Stimulated activated CD4-positive, alpha-beta T cell treated with anti-CD3 and anti-CD28 coated beads, TNF-alpha, amount 100 ng/mL, for 4 hours (primary cell): ENCODE measurements at places on chromosomes 5 and 9.

DNA sequence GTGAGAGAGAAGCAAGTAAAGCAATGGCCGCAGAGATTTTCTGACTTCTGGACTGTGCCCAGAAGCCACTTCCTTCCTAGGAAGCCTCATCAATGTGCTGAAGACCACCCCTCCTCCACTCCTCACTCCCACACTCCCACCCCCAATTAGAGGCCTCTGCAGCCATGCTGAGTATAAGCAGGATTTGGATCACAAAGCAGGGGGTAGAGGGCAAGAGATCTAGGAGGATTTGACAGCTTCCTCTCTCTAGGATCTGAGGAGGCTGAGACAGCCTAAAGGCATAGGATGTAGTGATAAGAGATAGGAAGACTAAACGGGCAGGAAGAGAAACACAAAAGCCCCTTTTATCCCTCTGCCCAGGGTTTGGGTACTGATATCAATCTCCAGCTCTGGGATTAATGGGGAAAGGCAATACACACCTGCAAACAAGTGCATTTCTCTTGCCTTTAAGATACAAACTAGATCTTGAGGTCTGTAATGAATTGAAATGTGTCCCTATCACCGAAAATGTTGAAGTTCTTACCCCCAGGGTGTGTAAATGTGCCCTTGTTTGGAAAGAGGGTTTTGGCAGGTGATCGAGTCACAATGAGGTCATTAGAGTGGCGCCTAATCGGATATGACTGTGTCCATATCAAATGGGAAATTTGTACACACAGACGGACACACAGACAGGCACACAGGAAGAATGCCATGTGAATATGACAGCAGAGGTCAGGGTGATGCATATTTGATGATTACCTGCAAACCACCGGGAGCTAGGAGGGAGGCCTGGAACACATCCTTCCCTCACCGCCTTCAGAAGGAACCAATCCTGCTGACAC, 28.5 kb downstream of the KCNV2 start:
- DNase-seq: no peak

DNA sequence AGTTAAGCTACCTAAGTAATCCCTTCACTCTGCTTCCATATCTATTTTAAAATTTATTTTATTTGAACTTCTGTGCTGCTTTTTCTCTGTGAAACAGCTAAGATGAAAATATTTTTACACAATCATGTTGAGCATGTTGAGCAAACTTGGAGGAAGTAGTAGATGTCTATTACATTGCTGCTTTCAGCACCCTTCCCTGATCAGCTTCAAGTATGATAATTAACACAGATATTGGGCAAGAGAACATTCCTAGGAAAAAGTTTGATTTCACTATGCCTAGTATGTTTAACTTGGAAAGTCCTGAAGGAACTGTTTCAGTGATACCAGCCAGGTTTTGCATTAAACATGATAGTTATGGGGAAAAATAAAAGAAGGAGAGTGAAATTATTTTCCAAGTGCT, 283.6 kb downstream of the ELAVL2 start:
- DNase-seq: no peak

DNA sequence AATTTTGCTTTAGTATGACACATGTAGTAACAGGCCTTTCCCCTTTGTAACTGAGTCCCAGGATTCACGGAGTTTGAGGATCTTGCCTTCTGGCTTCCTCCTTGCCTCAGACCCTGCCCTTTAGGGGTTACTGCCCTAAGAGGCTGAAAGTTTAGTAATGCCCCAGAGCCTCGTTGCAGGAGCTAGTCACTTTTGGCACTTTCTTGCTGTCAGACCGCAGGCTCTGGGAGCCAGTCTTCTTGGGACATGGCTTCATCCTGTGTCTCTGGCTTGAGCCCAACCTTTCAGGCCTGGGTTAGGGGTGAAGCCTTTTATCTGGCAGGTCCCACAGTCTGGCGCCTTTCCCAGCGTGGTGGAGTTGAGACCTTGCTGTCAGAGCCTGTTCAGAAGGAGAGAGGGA, 185.6 kb upstream of the DMRT1 start:
- DNase-seq: no peak

- no peak for DNase-seq
These were observed 312.0 kb downstream of the CHSY3 start for GRCh38 chr5:130216286-130216685.

- no peak for DNase-seq
These were observed 1.3 kb upstream of the ST8SIA4 start for GRCh38 chr5:100904259-100904861.

DNA sequence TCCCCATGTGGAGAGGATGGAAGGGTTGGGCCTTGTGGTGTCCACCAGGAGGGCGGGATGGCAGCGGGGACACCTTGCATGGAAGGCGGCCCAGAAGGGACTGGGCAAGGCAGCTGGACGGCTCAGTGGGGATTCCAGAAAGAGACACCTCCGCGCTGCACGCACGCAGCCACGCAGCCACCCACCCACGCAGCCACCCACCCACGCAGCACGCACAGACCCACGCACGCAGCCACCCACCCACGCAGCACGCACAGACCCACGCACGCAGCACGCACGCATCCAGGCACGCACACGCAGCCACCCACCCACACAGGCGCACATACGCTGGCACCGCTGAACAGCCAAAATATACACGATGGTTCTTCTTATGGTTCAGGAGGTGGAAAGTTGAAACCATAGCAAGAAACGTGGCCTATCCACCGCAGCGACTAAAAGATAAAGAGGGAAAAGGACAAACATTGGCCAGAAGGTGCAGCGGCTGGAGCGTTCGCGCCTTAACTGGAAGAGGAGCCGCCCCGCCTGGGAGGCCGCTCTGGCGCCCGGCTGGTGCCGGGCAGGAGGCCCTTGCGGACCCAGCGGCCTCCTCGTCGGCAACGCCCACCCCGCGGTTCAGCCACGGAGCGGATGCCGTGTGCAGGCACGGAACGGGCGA, 22.2 kb upstream of the EXOC3 start:
- DNase-seq: no peak

DNA sequence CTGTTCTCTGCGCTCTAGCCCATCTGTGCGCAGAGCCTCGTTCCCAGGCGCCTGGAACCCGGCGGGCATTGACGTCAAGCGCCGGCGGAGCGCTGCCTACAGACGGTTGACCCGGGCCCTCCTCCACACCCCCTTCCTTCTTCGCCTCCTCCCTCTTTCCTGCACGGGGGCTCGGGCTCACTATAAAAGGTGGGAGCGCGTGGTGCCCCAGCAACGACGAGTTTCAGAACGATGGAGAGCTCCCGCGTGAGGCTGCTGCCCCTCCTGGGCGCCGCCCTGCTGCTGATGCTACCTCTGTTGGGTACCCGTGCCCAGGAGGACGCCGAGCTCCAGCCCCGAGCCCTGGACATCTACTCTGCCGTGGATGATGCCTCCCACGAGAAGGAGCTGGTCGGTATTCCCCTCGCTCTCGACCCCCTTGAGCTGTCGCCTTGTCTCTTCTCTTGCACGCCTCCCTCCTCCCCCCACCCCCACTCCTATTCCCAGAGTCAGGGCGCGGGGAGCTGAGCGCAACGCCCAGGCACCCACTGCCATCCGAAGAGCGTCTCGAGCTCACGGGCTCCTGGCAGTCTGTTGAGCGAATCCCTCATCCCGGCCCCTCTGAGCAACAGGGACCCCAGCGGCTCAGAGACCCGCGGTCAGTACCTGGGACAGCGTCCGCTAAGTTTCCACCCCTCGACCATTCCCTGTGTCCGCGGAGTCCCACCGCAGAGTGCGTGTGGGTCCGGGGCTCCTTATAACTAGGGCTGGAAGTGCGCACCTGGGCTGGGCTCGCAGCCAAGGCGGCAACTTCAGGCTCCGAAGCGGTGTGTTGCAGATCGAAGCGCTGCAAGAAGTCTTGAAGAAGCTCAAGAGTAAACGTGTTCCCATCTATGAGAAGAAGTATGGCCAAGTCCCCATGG, at the start of gene CARTPT:
CARTPT (plus strand) TSS at position 213 of the 902 bp plus-strand sequence; CDS start at position 232, 19 bp downstream.
- no peak for DNase-seq

DNA sequence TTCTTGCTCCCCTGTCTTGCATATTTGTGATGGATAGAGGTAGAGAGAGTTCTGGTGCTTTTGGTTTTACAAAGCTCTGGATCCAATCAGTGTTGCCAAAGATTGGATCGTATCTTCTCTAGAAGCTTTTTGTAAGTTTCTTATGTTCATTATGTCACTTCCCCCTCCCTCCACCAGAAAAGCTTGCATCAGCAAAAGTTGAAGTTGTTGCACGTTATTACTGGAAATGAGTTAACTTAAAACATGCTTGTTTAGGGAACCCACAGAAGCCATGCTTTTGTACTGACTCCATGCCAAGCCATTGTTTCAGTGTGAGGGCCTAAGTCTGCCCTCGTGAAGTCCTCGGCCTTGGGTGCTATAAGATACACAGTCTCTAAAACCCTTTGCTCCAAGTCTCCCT, 186.5 kb downstream of the ERCC6L2 start:
- no peak for DNase-seq

DNA sequence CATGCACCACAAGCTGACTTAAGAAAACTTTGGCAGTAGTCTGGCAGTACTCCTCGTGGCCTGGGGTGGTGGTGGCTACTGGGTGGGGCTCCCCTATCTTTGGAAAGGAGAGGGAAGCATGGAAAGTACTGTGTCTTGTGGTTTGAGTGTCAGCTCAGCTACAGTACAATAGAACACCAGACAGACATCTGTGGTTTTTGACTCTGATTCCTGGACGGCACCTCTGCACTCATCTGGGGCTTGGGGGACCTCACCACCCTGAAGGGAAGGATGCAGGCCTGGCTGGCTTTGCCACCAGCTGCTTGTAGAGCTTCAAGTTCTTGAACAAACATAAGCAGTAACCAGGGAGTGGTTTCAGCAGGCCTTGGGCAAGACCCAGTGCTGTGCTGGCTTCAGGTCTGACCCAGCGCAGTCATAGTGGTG, 40.6 kb downstream of the TNFSF8 start:
- no peak for DNase-seq

DNA sequence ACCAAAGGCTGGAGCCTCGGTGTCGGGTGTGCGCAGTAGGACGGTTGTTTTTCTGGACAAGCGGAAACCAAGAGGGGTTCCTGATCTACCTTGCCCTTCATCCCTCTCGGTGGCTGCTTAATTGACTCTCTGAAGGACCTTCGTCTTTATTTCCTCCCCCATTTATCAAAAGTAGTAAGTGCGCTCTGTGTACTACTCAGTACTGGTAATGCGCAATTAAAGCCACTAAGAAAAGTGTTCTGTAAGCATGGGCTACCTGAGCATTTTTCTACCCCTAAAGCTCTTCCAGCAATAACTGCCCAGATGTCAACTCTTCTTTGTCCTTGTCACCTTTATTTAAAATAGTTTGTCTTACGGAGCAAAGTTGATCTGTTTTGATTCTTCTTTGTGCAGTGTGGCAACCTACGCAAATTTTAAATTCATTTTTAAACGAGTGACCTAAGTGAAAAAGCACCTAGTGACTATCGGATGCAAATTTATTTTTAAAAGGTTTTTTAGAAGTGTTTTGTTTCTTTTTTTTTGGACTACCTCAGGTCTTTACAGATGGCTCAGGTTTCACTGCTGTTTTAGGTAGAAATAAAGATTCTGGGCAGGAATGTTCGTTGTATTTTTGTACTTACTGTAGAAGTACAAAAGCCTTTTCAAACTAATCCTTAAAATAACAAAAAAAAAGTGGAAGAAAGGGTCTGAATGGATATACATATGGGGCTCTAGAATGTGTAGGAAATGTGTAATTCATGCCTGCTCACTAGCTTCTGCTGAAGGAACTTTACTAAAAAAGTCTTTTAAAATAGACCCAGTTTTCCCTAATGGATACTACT, 2.0 kb downstream of the JMY start:
- no peak for DNase-seq

- DNase-seq: no peak
These were observed 391.5 kb upstream of the DAB2 start for GRCh38 chr5:39816156-39816845.
